ENCODE measurements at places on chromosomes 1 and 21.

DNA sequence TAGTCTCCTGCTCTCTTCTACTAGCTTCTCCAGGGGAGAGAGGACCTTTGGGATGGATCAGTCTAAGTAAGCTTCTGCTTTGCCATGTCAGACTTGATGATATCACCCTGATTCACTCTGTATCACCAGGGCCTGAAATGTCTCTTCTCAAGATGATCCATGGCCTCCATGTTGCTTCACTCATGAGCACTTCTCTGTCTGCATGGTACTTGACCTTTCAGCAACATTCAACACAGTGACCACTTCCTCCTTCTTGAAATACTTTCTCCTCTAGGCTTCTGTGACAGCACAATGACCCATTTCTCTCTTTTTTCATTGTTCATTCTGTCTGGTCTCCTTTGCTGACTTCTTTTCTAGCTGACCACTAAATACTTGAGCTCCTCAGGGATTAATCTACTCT lies 35.3 kb upstream of the NGF start:
- no peak for DNase-seq

- no peak for DNase-seq
Observed at GRCh38 chr1:183418696-183419095, 516 bp upstream of the NMNAT2 start.

DNA sequence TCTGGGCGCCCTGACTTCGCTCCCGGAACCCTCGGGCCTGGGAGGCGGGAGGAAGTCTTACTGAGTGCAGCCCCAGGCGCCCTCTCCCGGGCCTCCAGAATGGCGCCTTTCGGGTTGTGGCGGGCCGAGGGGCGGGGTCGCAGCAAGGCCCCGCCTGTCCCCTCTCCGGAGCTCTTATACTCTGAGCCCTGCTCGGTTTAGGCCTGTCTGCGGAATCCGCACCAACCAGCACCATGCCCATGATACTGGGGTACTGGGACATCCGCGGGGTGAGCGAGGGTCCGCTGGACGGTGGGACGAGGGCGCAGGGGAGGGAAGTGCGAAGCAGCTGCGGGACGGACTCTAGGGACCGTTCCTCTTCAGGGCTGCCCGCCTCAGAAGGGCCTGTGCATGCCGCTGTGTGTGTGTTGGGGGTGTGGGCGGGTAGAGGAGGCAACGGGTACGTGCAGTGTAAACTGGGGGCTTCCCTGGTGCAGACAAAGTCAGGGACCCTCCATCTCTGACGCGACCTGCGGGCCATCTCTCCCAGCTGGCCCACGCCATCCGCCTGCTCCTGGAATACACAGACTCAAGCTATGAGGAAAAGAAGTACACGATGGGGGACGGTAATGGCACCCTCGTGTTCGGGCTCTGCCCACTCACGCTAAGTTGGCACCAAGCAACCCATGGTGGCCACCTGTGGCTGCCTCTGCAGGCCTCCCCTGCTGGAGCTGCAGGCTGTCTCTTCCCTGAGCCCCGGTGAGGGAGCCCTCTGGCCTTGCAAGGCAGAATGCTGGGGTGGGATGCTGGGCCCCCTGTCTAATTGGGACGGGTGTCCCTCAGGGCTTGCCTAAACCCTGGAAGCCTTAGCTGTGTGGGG lies at the start of gene GSTM1:
GSTM1 (plus strand) TSS at position 177 of the 859 bp plus-strand sequence; CDS start at position 234, 57 bp downstream.
- DNase-seq, result no peak

GRCh38 chr1:30381266-30381665 lies 342.1 kb downstream of the MATN1 start:
- DNase-seq, result no peak

DNA sequence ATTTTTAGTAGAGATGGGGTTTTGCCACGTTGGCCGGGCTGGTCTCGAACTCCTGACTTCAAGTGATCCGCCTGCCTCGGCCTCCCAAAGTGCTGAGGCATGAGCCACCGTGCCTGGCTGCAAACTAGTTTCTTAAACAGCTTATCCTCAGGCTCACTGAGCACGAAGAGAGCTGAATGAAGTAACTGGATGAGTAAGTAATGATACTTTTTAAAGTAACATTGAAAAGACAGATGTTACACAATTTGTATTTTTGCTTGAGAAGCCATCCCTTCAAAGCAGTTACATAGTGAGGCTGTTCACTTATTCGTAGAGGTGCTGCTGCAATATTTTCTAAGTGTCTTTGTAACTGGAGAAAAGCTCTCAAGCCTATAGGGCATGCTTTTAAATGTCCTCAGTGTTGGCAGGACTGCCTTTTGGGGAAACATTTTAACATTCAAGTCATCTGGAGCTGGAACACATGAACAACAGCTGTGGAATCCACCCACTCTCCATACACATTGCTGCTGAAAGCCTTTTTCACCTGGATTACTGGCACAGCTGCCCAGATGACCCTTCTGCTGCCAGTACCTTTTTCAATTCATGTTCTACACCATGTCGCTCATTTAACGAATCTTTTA lies 2.7 kb upstream of the YBX1 start:
- no peak for DNase-seq

DNA sequence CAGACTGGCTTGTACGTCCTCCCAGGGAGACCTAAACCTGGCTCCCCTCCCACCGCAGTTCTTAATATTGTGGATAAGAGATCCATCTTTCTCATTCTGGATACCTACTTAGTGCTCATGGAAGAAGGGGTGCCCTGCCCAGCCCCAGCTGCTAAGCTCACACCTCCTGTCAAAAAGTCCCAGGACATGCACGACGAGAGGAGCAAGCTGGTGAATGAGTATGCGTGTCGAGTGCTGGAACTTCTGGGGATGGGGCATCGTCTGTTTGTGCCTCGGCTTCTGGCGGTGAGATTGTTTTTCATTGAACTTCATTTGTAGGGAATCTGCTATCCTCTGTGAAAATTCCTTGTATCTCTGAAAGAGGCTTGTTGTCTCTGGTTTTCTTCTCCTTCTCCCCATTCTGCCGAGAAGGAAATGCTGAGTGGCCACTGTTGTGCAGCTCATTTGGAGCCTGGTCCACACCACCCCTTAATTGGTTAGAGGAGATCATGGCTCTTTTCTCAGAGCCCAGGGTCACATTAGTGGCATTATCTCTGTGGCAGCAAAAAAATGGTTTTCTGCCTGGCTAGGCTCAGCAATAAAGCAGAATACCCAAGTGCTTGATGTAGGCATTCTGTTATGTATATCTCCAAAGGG lies 199.4 kb upstream of the CACYBP start:
- DNase-seq, result no peak

GRCh38 chr1:183778045-183778444 lies 26.9 kb upstream of the RGL1 start:
- no peak for DNase-seq

- no peak for DNase-seq
Observed at GRCh38 chr1:55684131-55684650, 469.0 kb upstream of the USP24 start.

- DNase-seq, result no peak
Observed at GRCh38 chr1:23591460-23592208, 32.3 kb upstream of the ID3 start.

DNA sequence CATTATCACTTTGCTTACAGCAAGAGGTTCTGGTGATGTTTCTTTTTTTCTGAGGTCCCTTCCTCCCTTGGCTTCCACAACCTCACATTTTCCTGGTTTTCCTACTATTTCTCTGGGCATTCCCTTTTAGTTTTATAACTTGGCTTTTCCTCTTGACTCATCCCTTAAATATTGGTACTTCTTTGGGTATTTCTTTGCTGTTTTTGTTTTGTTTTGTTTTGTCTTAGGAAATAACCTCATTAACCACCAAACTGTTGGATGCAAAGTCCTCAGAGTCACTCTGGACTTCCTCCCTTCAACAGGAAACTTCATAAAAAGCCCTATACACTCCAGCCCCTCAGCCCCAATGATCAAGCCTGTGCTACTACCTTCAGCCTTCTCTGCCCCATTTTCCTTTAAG lies 211.1 kb downstream of the DUSP10 start:
- DNase-seq, result no peak

DNA sequence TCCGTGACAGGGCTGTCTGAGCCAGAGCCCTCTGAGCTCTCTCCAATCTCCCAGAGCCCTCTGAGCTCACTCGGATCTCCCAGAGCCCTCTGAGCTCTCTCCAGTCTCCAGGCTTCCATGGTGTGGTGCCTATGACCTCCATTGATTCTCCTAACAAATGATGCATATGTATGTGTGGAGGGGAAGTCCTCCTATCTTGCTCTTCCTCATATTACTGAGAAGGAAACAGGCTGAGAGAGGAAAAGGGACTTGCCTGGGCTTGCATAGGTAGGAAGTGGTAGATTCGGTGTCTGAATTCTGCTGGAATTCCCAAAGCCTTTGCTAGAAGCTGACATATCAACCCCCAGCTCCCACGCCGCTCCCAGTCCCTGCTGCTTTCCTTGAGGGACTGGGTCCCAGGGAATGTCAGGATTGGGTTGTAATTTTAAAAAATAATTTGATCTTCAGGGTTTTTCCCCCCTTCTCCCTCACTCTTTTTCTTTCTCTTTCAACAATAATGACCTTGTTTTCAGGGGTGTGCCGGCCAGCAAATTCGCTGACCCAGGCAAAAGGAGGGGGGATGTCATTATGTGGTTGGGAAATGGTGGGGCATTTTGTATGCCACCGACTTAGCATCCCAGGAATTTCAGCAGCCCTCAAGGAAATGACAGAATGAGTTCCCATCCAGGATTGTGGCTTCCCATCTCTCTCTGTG lies 42.3 kb upstream of the RUNX3 start:
- DNase-seq, result no peak

DNA sequence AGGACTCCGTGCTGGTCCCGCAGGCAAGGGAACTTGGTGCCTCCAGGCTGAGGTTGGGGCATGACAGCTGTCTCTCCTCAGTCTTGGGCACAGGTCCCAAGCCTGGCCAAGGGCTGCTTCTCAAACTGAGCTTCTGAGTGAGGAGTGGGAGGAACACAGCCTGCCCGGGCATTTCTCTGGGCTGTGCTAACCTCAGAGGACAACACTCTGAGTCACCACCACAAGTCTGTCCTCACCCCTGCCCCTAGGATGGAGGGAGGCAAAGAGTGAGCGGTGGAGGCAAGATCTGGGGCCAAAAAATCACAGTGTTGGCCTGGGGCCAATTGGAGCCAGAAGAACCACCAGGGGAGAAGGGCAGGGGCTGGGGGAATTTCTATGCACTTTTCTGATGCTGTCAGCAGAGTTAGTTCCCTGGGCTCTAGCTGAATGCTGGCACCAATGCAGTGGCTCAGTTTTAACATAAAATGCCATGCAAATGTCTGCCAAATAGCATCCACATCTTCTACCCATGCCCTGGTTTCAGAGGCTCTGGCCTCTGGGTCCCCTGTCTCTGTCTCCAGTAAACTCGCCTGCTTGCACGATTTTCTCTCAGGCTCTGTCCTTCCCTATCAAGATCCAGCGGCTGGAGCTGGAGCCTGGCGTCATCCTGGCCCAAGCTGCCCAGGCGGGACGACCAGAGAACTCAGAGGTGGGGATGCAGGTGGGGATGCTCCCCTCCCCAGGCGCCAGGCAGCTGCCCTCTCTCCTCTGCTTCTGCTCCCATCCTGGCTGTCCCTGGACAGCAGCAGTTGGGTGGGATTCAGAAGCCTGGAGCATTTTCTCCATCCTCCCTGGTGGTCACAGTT lies 11.0 kb upstream of the CDK18 start:
- DNase-seq, result no peak

GRCh38 chr1:2198571-2198970 lies 4.0 kb upstream of the FAAP20 start:
- no peak for DNase-seq

DNA sequence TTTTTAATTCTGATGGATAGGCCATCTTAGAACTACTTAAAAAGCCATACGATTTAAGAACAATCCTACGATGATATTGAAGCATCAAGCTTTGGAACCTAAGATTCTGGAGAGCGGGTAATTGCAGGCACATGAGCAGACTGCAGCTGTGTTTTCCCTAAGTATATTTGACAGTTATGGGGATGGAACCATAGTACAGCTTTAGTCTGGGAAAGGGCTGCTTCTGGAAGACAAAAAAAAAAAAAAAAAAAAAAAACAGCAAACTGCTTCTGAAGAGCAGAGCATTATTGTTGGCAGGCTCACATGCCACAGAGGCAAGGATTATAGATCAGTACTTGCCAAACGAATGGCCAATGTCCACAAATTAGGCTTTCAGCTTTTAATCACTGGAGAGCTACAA lies 1618.7 kb downstream of the AMY1C start:
- DNase-seq, result no peak

DNA sequence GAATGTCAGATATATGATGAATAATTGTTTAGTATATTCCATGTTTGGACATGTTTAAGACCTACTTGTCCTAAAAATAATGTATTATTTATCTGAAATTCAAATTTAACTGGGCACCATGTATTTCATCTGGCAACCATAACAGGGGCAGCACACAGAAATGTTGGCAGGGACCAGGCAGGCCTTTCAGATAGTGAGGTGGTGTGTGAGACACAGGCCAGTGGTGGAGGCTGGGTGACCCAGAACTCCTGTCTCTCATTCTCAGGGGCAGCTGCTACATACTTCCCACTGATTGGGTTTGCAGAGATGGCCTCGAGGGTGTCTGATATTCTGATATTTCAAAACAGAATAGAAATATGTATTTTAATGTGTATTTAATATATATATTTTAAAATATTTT lies 1.3 kb upstream of the FASLG start:
- DNase-seq, result no peak

GRCh38 chr1:21052034-21052433 lies 124.7 kb downstream of the EIF4G3 start:
- DNase-seq, result no peak

GRCh38 chr1:248791010-248791409 lies 34.7 kb downstream of the SH3BP5L start:
- DNase-seq, result no peak

DNA sequence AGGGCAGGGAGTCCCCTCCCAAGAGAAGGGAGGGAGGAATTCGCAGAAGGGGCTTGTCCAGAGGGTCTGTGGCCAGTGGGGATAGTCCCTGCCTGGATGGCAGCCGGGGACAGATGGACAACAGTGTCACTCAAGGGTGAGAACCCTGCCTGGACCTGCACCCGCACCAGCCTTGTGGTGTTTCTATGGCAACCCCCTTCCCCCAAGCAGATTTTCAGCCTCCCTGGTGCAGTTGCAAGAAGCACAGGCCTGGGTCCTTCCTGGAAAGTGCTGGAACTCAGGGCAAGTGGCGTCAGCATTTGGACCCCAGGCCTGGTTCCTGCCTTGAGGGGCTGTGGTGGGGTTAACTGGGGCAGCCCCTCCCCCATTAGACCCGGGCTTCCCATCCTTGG lies 83.8 kb upstream of the ACTL8 start:
- DNase-seq, result no peak

DNA sequence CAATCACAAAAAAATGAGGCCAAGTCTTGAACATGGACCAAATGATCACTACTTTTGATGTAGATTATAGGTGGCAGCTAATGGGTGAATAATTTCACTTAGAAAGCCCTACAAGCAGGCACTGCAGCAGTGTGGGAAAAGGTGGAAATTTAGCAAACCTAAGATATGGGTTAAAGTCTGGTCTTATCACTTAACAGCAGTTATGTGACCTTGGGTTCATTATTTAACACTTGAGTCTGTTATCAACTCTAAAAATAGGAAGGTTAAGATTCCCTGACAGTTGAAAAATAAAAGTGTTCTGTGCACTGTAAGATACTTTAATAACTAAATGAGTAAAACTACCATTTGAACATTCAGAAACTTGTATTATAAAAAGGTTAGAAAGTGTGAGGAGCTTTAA lies 47.5 kb downstream of the SSX2IP start:
- no peak for DNase-seq
